ENCODE measurements at places on chromosomes 13 and 19.

GRCh38 chr19:39200803-39201115 is 3.3 kb downstream of the SYCN start:
- DNase-seq: no peak

DNA sequence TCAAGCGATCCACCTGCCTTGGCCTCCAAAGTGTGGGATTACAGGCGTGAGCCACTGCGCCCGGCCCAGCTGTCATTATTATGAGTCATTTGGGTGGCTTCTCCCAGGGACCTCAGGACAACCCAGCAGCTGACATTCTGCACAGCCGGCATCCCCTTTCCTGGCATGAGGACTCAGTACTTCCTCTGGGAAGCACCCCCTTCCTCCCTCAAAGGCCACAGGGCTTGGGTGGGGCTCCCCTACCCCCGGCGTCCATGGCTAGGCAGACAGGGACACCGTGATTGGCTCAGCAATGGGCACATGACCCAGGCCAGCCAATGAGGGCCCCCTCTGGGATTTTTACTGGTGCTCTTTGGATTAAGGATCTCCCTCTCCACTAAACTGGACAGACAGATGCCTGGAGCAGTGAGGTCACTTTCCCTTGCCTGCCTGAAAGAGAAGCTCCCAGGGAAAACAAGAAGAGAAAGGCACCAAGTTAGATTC is 6.0 kb downstream of the KANK2 start:
- DNase-seq: peak; percentile 95

- peak; percentile 88 for DNase-seq
These were observed 16.6 kb upstream of the EPHX3 start for GRCh38 chr19:15248648-15249527.

- no peak for DNase-seq
These were observed 83.5 kb upstream of the FNDC3A start for GRCh38 chr13:48892053-48892687.

DNA sequence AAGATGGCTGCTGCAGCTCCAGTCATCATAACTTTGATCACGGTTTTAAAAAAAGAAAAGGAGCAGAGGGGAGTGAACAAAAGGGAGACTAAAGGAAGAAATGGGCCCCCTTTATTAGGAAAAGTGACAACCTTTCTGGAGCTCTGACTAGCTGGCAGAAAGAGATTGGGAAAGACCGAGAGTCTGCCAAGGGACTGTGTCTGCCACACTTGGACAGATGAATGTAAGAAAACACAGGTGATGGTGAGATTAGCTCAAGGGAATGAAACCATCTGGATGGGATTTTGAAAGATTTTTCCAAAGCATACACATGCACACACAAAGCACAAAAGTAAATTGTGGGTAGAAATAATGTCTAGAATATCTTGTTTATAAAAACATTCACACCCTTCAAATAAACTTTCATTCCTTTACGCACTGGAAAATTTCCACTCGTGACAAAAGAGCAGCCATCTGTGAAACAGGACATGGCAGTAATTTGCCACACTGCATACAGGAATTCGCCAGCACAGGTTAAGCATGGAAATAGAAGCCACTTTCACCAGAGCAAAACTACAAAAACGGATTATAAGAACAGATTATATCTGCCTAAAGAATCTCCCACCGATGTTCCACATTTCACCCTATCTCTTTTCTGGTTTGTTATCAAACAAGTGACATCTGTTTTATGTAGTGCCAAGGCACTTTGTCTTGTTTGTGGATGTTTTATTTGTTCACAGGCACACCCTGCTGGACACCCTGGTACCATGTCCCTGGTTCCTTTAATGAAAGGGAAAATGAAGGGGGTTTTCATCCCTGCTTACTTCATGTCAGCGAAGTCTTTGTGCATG is 819.5 kb downstream of the DIAPH3 start:
- no peak for DNase-seq

- DNase-seq: no peak
These were observed 25.5 kb upstream of the MCF2L start for GRCh38 chr13:112943309-112944125.

GRCh38 chr19:49870309-49870901 is 3.0 kb upstream of the PNKP start:
- no peak for DNase-seq

DNA sequence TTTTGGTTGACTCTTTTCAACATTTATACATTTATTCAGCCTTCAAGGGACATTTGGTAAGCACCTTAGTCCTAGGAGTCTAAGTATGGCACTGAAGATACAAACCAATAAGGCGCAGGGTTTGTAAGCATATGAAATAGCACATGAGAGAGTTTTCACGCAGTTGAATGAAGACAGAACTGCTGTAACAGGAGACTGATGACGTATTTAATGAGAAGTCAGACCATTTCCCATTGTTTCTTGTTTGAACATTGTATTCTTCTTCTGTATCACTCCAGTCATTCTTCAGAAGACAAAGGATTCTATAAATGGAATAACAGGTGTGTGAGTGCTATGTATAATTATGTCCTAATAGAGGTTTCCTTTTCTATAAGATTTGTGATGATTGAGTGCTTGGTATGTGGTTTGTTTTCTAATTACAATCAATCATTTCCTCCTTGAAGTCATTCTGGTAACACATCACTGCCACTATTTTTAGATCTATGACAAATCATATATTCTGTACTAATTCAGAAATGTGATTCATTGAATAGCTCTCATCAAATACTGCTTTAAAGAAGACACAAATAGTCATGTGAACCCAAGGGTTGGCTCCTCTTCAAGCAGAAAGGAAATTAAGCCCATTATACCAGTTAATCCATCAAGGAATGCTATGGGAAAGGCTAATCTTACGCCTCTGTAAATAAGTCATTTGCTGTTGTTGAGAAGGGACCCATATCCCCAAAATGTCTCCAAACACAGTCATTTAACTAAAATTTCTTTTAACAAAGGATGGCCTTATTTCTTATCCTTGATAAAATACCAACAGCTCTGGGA is 222.8 kb upstream of the NBEA start:
- DNase-seq: no peak

DNA sequence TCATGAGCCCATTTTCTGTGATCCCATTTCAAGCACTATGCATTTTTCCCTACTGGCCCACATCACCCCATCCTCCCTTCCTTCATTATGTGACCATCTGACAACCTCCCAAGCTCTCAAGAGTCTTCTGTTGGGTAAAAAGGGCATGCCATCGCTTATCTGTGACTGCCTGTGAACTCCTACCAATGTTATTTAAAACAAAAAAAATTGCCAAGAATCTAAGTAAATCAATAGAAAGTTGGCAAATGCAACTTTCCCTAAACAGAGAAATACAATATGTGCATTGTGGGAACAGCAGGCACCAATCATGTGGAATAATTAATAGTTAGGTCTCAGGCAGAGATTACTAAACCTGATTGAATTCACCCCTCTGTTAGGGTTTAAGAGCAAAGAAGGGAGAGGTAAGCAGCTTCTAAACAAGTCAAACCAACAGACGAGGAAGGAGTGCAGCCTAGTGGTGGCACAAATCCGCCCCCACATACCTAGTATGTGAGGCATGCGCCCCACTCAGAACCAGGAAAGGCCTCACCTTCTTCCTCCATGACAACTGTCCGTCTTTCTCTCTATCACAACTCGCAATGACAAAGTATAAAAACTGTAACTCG is 29.8 kb downstream of the DZIP1 start:
- no peak for DNase-seq

- DNase-seq: no peak
These were observed 42.0 kb downstream of the GAS6 start for GRCh38 chr13:113821847-113822246.

GRCh38 chr19:38385057-38385803 is 2.6 kb downstream of the GGN start:
- DNase-seq: no peak

GRCh38 chr13:43879755-43880181 is at the start of gene LACC1:
Gene LACC1 (plus strand): TSS chr13:43879904. CDS start chr13:43880986, 1,082 bp downstream.
- no peak for DNase-seq

DNA sequence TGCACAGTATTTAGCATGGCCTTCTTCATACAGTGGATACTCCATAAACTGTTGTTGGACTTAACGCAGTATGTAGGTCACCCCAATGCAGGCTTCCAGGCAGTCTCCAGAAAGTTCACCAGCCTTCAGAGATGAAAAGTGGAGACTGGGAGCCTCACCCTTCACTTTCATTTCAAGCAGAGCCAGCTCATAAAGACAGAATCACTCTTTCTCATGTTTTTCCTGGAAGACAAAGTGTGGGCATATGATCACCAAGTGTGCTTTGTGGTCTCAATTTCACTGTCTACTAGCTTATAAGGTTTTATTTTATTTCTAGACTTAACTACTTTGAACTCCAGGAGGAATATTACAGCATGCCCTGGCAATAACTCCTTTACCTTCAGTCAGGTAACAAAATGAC is 26.3 kb upstream of the TNFSF11 start:
- DNase-seq: no peak

GRCh38 chr19:32829345-32829896 is 40.1 kb downstream of the SLC7A9 start:
- DNase-seq: no peak

- DNase-seq: no peak
These were observed 5.8 kb upstream of the DYRK1B start for GRCh38 chr19:39839678-39840327.
